ENCODE measurements at places on chromosomes 2 and 18.

DNA sequence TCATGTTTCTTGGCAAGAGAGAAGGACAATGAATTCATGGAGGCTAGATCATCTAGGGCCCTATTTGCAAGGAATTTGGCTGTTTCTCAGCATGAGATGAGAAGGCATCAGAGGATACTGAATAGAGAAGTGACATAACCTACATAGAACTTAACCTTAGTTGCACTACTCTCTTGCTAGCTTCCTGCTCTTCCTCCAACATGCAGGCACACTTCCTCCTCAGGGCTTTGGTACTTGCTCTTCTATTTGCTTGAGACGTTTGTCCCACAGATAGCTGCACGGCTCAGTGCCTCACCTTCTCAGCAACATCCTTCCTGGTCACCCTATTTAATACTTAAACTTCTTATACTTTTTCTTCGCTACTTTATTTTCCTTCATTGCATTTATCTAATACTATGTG, 20.0 kb upstream of the LANCL1 start:
- DNase-seq, result no peak

DNA sequence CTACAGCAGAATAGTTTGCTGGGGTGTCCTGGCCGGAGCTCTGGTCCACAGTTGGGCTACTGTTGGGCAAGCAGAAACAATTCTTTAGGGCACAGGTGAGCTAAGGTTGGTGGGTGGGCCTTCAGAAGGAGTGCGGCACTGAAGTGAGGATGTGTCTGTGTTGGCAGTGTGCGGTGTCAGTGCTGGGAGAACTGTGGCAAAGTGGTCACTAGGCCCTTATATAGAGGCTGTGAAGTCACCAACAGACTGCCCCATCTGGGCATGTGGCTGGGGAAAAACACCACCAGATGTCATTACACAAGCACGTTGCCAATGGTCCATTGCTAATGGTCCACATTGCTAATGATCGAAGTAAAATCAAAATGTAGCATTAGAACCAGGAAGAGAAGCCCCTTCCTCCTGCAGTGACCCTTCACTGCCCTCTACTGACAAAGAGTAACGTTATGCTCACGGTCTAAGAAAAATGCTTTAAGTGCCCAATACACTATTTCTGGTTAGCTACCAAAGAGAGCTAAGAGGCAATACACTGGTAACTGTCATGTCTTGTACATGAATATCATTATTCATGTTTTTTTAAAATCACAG, 21.3 kb downstream of the SCN1A start:
- DNase-seq, result no peak

GRCh38 chr18:21662581-21662980, 42.0 kb downstream of the ABHD3 start:
- no peak for DNase-seq

- no peak for DNase-seq
Observed at GRCh38 chr2:209845666-209846065, 74.0 kb downstream of the UNC80 start.

GRCh38 chr2:208366215-208367127, 40.1 kb upstream of the PTH2R start:
- DNase-seq, result no peak

GRCh38 chr2:78115291-78115690, 593.1 kb upstream of the LRRTM4 start:
- DNase-seq, result no peak

DNA sequence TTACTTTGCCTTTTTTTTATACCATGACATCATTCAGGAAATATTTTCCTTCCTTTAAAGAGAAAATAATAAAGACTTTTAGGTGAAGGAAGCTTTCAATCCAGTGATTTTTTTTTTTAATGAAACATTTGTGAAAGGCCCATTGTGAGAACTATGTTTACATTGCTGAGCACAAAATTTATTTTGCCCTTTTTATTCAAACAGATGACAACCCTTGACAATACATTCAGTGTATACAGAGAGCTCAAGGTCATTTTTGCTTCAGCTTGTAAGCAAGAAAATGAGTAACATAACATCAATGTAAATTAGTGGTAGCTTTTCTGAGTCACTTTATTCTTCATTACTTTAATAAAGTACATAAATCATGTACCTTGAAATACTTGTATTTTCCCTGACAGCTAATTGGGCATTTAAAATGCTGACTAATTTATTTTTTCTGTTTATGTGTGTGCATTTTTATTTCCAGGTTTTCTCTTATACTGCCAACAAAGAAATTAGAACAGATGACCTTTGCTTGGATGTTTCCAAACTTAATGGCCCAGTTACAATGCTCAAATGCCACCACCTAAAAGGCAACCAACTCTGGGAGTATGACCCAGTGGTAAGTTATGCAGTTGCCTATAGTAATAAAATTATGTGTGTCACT, 121.6 kb downstream of the GALNT1 start:
- DNase-seq, result no peak

DNA sequence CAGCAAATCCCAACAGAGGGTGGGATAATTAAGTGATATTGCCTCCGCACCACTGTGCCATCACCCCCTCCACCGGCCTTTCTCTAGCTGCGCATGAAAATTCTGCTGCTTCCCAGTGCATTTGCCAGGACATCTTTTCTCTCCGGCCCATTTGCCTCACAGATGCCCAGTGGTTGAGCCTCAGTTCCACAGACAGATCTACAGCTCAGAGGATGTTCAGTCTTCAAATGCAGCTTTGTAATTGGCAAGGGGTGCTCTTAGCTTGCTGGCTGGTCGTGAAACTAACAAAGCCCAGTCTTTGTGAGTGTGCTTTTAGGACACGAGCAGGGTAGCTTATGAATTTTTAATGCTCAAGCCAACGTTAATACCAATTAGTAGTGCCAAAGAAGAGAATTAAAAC, 253.3 kb upstream of the REV1 start:
- no peak for DNase-seq

- no peak for DNase-seq
Observed at GRCh38 chr2:196219671-196220070, 48.3 kb upstream of the STK17B start.

DNA sequence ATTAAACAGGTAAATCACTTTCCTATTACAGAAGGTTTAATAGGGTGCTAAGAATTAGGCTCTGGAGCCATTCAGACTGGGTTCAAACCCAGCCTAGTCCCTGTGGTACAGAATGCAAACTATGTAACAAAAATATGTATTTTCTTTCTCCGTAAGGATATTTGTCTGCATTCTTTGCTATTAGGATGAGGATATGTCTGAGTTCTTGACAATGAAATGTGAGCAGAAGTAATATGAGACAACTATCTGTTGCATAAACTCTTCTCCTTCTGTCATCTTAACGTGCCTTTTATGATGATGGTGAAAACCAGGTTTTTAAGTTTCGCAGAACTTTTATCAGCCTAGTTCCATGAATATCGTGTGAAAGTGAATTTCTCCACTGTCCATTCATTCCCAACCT, 1129.1 kb upstream of the ZEB2 start:
- no peak for DNase-seq

GRCh38 chr18:60996326-60996725, 336.9 kb upstream of the CDH20 start:
- no peak for DNase-seq
